Stimulated activated CD4-positive, alpha-beta T cell treated with anti-CD3 and anti-CD28 coated beads, Interleukin-4, amount 100 ng/mL, for 4 hours (primary cell): ENCODE measurements at places on chromosomes 1 and 21.

DNA sequence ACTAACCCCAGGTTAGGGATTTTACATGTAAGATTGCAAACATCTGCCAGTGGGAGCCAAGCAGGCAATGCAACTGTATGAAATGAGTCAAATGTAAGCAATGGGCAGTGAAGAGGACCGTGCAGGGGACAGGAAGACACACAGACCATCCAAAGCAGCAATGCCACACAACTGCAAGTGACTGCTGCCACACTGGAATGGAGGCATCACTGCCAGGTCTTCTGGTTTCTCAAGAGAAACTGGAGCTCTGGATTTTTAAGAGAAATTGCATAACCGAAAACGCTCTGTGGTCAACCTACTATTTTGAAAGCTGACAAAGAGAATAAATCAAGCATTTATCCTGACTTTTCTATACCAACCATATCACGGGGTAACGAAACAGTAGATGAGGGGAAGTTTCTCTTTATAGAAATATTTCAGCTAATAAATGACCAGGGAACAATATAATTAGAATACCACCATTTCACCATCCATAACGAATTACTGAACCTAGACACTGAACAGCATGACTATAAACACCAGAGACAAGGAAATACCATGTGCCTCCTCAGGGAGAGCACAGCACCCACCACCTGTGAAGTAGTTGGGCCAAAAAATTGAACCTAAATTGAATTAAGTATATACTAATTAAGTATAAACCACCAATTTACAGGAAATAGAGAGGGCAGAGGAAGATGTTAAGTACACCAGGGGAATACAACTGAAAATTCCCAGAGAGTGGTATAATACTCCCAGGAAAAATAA is 4.4 kb downstream of the AK2 start:
- DNase-seq: no peak

- peak; percentile 6 for DNase-seq
Observed at GRCh38 chr1:223556414-223557129, 108.9 kb downstream of the CAPN8 start.

DNA sequence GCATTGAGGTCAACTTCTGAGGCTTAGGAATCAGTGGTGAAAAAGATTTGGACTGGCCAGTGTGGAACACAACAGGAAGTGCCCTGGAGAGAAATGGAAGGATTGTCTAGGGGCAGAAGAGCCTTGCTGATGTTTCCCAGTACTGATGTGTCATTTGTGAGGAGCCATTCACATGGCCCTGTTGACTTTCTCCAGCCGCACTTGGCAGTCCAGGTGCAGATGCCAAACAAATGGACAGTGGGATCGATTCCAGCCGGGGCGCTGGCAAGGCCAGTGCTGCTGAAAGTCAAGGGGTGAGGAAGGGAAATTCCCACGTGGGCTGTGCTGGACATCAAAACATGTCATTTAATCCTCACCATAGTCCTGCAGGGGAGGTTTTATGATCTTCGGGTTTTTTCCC is 4.9 kb upstream of the TRIM63 start:
- no peak for DNase-seq

- DNase-seq: no peak
Observed at GRCh38 chr1:18234790-18235242, 127.2 kb downstream of the IGSF21 start.
